ENCODE measurements at places on chromosomes 4 and X.
A peak's percentile ranks its signal among the peaks of the same experiment; 100 is the strongest.

DNA sequence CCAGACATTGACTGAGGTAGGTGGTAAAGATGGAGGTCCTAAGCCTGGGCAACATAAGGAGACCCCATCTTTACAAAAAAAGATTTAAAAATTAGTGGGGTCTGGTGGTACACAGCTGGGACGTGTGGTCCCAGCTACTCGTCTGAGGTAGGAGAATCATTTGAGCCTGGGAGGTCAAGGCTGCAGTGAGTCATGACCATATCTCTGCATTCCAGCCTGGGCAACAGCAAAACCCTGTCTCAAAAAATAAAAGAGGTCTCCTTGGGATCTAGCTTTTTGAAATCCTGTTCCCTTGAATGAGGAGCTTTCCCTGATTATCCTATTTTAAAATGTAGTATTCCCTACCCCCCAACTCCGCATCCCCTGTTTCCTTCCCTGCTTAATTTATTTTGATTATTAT is 78.7 kb upstream of the OGT start:
- DNase-seq = no peak

DNA sequence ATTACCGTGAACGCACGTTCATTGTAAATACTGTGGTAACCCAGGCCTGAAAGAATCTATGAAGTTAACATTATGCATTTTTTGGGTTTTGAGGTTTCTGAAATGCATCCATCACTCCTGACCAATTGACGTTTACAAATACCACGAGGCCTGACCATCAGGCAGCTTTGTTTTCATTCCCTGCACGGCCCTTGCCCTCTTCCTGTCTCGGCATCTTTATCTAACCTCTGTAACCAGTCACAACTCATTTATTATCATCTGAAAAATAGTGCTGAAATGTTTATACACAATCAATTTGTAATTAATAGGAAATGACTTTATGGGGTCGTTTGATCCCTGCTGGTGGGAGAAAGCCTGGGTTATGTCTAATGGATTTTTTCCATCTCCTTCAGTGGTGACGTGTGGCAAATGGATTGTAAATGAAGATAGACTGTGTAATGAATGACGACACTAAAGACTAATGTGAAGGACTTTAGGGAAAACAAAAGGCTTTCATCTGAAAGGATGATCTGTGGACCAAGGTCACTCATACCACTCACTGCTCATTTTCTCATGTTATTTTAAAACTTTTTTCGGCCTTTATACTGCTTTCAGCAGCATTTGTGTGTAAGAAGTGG is 102.7 kb upstream of the SORBS2 start:
- peak; percentile 82 for DNase-seq

- no peak for DNase-seq
Measured at GRCh38 chr4:174119830-174120229, 163.6 kb downstream of the FBXO8 start.

GRCh38 chr4:33628296-33628695 is 2616.0 kb downstream of the ARAP2 start:
- DNase-seq = peak; percentile 2

- DNase-seq = no peak
Measured at GRCh38 chr4:105128208-105128607, 18.5 kb upstream of the TET2 start.

GRCh38 chrX:39985551-39985950 is 112.2 kb downstream of the BCOR start:
- DNase-seq = no peak

Data from fibroblast of skin of scalp (primary cell).